Endothelial cell of umbilical vein (primary cell): ENCODE measurements at places on chromosomes 16 and 17.

DNA sequence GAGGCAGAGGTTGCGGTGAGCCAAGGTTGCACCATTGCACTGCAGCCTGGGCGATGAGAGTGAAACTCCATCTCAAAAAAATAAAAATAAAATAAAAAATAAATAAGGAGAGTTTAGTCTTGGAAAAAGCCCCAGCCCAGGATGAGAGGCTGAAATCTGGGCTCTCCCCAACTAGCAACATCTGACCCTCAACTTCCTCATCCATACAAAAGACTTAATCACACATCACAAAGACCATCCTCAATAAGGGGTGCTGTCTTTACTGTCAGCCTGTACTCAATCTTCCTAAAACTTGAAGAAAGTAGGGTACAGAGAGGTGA lies 11.4 kb upstream of the SLC4A1 start:
- DNase-seq = no peak

DNA sequence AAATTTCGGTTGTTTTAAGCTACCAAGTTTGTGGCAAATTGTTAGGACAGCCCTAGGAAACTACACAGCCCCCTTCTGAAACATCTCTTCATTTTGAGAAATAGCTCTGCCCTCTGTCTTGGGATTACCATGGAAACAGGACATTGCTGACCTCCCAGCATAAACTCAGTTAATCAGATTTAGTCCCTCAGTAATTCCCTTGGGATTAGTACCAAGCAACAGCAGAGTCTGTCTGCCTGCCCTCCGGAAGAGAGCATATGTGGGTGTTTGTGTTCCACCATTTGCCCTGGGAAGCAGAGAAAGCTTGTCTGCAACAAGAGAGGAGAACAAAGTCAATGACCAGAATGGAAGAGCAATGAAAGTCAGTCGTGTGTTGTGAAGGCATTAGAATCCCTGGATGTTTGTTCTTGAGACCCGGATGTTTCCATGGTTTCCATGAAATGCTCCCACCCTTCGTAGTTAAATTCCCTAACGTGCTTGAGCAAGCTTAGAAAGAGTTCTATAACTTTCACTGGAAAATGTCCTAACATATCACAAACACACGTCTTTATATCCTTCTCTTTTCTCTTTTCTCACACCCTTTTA lies 26.2 kb downstream of the NUDT7 start:
- DNase-seq = no peak

DNA sequence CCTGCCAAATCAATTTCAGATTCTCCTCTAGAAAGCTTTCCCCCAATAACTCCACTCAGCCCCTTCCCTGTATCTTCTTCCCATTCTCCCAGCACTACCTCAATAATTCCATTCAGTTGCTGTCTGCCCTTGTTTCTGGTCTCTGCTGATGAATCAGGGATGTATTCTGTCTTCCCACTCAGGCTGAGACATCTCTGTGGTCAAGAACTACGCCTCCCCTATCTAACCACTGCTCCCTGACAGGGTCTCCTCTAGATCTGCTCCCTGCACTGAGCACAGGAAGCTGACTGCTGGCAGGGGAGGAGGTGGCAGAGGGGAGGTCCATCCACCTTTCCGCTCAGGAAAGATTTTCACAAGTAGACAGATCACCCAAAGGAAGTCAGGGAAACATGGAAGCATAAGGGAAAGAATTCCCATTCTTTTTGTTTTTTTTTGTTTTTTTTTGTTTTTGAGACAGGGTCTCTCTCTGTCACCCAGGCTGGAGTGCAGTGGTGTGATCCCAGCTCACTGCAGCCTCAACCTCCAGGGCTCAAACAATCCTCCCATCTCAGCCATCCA lies 16.9 kb upstream of the SP2 start:
- DNase-seq = no peak

DNA sequence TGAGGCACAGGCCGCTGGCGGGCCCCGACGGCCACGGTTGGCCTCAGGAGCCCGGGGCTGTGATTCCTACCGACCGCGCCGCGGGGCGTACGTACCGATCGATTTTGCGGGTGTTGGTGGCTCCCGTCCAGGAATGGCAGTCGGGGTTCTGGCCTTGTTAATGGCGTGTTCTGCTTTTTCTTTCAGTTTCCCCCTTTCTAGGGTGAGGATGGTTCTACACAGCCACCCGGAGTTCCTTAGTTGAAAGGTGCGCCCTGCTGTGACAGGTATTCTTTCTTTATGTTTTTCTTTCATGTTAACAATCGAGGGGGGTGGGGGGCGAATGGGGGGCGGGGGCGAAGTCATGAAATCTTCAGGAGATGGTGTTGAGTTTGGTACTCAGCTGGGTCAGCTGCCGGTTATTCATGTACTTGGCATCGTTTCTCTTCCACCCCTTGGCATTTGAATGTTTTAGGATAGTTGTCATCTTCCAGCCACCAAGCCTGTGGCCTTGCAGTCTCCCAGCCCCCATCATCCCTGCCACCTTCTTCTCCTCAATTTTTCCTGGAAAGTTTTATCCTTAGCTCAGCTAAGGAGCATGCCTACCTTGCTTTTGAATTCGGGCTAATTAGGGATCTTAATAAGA lies 802 bp downstream of the CYLD start:
- DNase-seq = peak; percentile 20

DNA sequence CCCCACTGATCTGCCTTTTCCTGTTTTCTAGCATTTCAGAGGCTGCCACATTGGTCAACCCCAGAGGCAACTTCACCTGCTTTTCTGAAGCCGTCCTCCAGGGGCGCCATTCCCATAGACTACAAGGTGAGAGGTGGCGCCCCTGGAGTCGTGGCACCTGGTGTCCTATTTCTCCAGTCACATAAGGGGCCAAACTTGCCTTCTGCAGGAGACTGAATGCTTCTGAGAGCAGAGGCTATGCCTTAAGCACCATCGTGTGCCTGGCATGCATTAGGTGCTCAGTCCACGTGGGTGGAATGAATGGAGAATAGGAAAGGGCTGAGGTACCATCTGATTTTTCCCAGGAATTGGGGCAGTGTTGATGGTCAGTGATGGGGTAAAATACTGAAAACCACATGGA lies 164.8 kb downstream of the HAPSTR1 start:
- DNase-seq = peak; percentile 3

- no peak for DNase-seq
Observed at GRCh38 chr17:79559111-79559887, 51.6 kb downstream of the RBFOX3 start.

DNA sequence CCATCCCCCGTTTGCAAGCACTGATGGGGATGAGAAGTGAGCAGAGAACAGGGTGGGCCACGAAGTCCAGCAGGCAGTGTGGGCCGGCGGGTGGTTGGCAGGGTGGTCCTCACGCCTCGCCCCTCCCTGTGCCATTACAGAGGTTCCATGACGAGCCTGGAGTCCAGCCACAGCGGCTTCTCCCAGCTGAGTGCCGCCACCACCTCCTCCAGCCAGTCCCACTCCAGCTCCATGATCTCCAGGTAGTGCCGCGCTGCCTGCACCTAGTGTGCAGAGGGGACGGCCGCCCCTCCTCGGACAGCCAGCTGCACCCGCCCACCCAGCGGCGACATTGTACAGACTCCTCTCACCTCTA lies 73.0 kb downstream of the SEC14L1 start:
- no peak for DNase-seq

DNA sequence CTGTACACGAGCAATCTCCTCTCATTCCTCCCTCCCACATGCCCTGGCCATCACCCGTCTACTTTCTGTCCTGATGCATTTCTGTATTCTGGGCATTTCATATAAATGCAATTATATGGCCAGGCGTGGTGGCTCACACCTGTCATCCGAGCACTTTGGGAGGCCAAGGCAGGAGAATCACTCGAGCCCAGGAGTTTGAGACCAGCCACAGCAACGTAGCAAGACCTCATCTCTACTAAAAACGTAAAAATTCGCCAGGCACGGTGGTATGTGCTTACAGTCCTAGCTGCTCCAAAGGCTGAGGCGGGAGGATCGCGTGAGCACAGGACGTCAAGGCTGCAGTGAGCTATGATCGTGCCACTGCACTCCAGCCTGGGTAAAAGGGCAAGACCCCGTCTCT lies 4.8 kb downstream of the MEAK7 start:
- DNase-seq = no peak

- DNase-seq = no peak
Observed at GRCh38 chr17:70357190-70357589, 187.9 kb downstream of the KCNJ2 start.

DNA sequence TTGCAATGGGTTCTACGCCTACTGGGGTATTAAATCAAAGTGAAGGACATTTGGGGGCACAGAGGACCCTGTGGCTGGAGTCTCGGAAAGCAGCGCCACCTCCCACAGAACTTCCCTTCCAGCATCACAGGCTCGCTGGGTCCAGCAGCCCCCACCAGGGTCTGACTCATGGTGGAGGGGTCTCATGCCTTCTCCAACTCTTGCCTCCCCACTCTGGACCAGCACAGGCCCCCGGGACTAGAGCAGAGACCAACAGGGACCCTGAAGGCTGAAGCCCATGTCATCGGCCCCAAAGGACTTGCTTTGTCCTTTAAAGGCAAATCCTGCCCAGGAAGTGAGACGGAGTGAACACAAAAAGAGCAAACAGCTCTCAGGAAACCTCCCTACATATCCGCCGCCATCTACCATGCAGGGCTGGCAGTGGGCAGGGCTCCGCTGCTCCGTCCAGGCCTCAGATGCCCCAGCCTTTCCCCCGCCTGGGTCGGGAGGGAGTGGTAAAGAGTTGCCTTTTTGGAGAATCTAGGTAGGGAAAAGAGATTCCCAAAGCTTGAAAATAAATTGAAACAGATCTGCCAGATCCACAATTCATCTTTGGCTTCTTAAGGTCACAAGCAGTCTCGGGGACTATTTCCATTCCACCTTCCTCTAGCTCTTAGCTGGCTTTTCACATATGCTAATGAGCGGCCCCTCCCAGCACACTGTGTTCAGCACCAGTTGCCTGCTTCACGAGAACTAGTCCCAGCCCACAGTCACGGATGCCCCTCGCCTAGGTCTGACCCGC lies 2.1 kb upstream of the GPRC5C start:
- no peak for DNase-seq

DNA sequence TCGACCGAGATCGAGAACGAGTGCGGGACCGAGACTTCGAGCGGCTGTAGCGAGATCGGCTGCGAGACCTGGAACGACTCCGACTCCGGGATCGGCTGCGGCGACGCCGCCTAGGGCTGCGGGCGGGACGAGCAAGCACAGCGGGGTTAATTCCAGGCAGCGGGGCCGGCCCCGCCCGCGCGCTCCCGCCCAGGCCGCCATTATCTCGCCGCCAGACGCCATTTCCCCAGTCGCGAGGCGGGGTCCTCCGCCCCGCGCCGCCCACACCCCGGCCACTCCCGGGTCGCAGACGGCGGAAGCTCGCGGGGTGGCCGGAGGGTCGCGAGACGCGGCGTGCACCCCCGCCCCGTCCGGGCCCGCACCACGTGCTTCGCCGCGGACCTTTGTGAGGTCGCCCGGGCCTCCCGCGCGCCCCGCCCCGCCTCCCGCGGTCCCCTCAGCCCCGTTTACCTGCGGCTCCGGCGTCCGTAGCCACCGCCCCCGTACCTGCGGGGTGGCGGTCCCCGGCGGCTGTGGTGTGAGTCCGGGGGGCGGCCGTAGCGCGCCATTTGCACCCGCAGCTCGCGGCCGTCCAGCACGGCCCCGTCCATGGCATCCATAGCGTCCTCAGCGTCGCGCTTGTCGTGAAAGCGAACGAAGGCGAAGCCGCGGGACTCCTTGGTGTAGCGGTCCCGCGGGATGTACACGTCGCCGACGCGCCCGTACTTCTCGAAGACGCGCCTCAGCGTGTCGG lies 616 bp downstream of the SRSF2 start:
- DNase-seq = peak; percentile 71
